ENCODE measurements at places on chromosomes 5 and 9.

- no peak for DNase-seq
Measured at GRCh38 chr9:132591751-132592314, 9.4 kb downstream of the BARHL1 start.

DNA sequence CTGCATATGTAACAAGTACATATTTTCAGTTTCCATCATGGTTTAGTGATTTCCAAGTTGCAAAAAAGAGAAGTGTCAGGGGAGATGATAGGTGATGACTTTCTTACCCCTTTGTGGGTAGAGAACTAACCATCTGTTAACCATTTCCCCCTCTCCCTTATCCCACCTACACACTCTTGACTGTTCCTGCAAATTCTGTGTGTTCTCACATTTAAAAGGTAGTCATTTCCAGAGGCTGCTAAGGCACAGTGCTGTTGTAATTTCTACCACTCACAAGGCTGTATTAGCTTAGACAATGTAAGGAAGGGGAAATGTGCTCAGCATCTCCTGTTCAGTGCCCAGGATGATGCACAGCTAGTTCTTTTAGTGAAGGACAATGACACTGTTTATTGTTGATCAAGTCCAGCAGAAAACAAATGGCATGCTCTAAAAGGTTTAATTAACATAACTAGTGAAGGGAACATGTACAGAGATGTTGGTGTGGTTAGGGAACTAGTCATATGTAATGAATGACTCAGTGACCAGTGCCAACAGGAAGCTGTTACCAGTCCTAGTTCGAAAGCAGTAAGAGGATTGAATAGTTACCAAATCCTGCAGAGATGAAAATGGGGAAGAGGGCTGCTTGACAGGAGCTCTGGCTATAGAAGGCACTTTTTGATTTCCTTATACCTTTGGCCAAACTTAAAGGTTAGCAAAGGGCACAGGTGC is 165.1 kb downstream of the PLK2 start:
- no peak for DNase-seq

- DNase-seq = no peak
Measured at GRCh38 chr9:27165068-27165467, 56.0 kb downstream of the TEK start.

DNA sequence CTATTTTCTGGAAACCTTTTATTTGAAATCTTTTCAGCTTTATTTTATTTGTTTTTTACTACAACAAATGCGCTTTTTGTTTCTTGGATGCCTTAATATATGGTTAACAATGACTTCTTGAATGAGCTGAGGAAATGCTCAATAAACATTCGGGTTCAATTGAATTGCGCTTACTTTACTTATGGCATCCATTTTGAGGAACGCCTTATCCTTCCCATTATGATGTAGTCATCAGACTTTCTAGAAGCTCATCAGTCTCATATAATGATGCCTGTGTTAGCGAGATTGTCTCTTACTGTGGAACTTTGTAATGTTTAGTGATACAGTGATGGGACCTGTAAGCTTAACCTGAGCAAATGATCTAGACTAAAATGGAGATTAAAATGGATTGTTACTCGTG is 916 bp downstream of the SHLD3 start:
- no peak for DNase-seq

Data from effector memory CD4-positive, alpha-beta T cell (primary cell).